ENCODE measurements at places on chromosomes 5 and 9.

GRCh38 chr5:79346420-79346824 is 110.5 kb downstream of the JMY start:
- DNase-seq = no peak

DNA sequence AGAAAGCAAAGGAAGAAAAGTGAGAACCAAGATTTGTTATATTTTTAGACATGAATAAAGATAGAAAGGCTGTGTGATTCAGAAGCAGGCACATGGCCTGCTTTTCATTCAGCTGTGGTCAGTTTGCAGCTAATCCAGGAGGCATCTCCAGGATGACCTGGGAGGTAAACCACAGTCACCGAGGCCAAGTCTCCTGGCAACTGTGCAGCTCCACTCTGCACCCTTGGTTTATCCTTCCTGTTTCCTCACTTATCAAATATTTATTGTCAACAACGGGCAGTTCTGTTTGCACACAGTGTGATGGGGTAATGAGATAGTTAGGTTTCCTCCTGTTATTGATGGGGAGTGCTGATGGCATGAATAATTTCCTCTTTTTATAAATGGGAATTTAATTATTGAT is 243.0 kb downstream of the PSAT1 start:
- no peak for DNase-seq

- DNase-seq = no peak
Observed at GRCh38 chr5:72244862-72245371, 75.1 kb downstream of the MRPS27 start.

- peak; percentile 89 for DNase-seq
Observed at GRCh38 chr9:126411225-126411947, 84.8 kb downstream of the MVB12B start.

DNA sequence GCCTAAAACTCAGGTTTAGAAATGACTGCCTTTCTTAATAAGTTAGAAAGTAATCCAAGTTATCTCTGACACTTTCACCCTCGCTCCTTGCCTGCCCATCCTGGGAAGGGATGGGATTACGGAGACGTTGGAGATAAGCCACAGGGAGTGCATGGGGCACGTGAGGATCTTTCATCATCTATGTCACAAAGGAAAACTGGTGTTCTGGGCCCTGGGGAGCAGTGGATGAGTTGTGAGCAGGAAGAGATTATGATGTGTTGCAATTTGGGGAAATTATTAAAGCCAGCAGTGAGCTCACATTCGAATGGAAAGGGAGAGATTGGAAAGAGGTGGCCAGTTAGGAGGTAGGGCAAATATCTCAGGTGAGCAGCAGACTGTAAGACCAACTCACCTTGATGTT is 12.8 kb downstream of the AFAP1L1 start:
- DNase-seq = no peak

- no peak for DNase-seq
Observed at GRCh38 chr9:69396759-69397158, 71.7 kb downstream of the ENTREP1 start.

GRCh38 chr5:174312641-174313040 is 267.1 kb downstream of the NSG2 start:
- DNase-seq = no peak

- no peak for DNase-seq
Observed at GRCh38 chr9:13426606-13427005, 147.1 kb upstream of the MPDZ start.

- no peak for DNase-seq
Observed at GRCh38 chr9:38289236-38289865, 103.2 kb upstream of the ALDH1B1 start.

DNA sequence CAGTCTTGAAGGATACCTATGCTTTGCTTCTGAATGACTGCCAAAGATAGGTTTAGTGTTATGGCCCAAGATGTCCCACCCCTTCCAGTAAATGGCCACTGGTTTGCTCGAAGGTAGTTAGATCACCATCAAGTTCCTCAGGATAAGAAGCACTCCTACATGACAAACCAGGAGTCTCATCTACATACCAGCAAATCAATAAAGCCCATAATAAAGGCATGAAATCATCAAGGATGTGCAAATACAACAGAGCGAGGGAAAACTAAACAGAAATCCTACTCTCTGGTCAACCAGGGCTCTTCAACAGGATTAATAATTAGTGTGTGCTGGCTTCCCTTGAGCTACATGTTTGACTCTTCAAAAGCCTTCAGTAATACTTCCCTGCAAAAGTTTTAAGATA is 141.0 kb downstream of the LHFPL2 start:
- DNase-seq = no peak

DNA sequence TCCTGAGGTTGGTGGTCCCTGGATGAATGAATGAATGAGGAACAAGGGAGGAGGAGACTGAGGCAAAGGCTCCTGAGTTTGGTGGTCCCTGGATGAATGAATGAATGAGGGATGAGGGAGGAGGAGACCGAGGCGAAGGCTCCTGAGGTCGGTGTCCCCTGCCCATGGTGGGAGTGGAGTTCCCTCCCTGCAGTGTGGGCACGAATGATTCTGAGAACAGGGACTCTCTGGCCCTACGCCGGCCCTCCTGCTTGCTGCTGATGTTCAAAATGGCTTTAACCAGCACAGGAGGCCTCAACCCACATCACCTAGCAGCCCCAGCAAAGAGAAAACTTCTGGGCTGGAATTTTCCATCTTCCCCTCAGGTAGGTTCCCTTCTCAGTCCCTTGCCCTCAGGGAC is 377.8 kb downstream of the IRX2 start:
- DNase-seq = no peak

- no peak for DNase-seq
Observed at GRCh38 chr9:136455043-136456002, 15.7 kb upstream of the INPP5E start.

Measured in naive thymus-derived CD8-positive, alpha-beta T cell (primary cell).